NCI-H82 (cell line): ENCODE measurements at places on chromosomes 3 and 15.

DNA sequence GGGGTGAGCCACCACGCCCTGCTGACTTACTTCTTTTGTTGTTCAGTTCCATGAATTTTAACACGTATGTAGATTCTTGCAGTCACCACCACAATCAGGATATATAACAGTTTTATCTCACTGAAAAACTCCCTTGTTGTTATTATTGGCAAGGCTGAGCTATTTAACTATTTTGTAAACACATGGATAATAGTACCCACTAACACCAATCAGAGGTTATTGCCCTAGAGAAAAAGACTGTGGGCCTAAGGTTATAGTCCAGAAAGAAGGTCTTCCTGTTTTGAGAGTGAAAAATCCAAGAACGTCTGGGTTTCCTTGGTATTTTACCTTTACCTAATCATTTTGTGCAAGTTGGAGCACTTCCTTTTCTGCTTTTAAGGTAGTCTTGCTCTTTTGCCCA, 9.5 kb downstream of the ZWILCH start:
- no peak for DNase-seq

GRCh38 chr3:192745150-192745549, 17.8 kb upstream of the FGF12 start:
- DNase-seq = no peak

GRCh38 chr15:40549894-40550293, 14.9 kb downstream of the CCDC32 start:
- no peak for DNase-seq

DNA sequence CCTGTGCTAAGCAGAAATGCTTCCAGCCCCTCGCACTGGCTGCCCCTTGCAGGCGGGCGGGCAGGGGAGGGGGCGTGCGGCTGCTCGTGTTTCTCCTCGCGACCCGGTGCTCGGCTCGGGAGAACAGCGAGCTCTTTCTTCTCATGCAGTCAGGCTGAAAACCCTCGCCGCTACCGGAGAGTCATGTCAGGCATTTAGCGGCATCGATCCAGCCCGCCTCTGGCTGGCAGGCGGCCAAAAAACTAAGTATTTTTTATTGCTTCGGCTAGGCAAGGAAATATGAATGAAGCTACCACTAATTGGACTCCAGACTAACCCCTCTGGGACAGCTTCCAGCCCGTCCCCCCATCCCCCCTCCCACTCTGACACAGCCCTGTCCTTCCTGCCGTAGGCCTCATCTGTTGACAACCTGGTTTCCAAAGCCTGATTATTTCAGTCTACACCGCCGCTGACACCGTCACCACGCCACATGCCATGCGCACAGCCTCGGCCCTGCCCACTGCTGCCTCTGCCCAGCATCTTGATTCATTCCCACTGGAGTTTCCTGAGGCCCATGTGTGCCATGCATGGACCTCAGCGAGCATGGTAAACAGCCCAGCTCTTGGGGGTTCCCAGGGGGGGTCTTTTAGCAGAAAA, 35.3 kb downstream of the TLE3 start:
- DNase-seq = peak; percentile 98

DNA sequence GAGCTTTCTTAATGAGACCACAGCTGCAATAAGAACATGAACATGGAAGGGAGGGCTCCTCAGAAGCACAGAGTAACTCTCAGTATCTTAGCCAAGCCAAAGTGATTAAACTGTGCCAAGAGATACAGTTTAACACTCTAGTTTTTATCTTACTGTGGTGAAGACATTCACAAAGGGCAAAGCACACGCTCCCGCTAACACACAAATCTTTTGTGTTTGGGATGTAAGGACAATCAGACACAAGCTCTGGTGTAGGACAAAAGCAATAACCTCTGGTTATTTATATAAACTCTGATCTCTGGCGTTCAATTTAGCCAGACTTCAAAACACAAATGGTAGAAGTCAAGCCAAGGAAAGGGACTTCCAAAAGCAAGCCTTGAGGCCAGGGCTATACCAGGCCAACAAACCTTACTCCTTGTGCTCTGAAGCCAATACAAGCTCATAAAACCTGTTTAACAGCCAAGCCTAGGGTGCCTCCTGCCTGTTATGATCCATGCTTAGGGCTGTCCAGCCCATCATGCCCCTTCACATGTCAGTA, 27.8 kb downstream of the DPH3 start:
- no peak for DNase-seq

DNA sequence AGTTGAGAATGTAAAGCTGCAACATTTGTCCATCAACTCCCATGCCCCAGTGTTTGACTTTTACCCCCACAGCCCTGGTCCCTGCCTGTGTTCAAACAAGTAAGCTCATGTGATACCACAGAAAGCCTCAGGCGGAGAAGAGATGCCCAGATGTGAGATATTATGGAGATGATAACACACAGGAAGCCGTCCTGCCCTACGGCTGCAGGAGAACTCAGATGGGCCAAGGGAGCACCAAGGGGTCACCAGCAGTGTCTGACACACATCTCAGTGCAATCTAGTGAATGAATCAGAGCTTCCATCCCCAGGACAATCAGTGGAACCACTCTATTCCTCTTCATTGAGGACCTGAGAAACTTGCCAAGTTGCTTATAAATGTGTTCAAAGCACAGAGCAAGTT, 14.0 kb upstream of the SPINK8 start:
- no peak for DNase-seq

DNA sequence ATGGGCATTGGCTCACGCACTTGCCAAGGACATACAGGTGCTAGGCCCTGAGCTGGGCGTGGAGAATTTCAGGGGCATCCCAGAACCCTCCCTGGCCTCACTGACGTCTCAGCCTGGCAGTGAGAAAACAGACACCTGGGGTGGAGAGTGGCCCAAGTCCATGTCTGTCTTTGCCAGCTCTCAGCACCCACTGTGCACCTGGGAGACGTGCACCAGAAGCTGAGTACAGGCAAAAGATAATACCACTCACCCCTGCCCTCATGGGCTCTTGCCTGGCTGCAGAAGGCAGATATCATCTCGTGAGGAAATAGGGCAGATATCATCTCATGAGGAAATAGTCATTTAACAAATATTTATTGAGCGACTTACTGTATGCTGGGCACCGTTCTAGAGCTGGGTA, 8.0 kb downstream of the LOXL1 start:
- DNase-seq = no peak

GRCh38 chr3:134378384-134378783, 4.1 kb upstream of the AMOTL2 start:
- peak; percentile 62 for DNase-seq

- DNase-seq = peak; percentile 98
Measured at GRCh38 chr3:108404368-108404767, 106.0 kb downstream of the MYH15 start.

DNA sequence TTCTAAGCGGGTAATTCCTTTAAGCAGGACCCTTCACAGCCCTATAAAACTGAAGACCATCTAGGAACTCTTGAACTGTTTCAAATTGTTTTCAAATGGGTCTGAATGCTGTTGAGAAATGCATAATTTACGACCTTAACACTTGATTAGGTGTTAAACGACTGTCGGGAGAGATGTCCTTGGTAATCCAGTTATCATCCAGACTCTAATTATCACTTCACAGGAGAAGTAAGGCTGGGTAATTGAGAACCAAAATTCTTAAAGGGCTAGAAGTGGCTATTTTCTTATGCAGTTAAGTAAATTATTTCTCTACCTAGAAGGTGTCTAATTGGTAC, 276.7 kb upstream of the TBC1D5 start:
- peak; percentile 85 for DNase-seq

- peak; percentile 5 for DNase-seq
Measured at GRCh38 chr3:45499529-45499928, 95.0 kb upstream of the LIMD1 start.

DNA sequence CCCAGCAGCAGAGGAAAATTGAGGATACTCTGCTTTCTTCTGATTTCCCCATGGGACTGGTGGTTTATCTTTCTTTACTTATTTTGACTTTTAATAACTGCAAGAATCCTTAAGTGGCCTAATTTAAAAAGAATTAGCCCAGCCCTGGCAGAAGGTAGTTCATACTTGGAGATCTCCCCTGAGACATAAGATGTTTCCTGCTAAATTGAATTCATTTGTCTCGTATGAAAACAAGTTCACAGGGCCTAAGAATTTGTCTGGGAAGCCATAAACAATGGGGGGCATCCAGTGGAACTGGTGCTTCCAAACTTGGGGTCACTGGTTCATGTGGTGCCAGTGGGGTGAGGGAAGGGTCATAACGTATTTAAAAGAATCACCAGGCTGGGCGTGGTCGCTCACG, 283.1 kb upstream of the RASGRP1 start:
- no peak for DNase-seq

DNA sequence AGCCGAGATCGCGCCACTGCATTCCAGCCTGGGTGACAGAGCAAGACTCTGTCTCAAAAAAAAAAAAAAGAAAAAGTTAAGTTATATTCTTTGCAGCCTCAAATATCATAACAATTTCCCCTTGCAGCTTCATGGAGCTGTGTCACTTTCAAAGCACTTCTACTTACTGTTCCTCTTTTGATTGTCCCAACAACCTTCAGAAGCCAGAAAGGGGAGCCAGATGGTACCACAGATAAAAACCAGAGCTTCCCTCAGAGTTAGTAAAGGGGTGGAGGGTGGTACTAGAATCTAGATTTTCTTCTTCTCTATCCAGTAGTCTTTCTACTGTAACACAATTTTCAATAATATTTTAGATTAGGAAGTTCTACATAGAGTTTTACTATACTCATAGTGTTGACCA, 188.8 kb downstream of the TAFA4 start:
- no peak for DNase-seq

DNA sequence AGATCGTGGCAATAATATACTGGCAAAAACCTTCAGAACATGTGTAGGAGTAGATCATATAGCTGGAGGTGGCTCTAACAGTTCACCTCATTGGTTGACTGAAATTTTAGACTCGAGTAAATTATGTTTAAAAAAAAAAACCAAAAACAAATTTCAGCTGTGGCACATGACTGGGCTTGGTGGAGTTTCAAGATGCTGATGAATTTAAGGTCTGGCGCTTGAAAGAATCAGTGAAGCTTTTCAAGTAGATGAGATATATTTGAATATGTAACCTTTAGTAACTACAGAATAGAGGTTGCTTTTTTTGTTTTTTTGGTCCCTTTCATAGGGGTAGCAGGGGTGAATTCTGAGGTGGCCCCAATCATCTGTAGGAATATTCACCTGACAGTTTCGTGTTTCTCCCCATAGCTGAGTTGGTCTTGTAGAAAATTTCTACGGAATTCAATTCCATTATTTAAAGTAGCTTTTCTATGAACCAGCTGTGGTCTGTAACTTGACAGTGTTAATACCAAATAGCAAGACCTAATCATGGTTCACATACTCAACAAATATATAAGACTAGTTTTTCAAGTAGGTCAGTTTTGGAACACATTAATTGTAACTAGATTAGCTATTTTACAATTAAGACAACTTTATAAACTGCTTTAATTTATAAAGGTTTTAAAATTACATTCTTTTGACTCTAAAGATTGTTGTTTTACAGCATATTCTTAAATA, 65.6 kb downstream of the MAP4 start:
- DNase-seq = no peak

GRCh38 chr3:55660642-55661041, 173.5 kb upstream of the WNT5A start:
- no peak for DNase-seq

- no peak for DNase-seq
Measured at GRCh38 chr15:67955252-67955651, 98.9 kb upstream of the PIAS1 start.

GRCh38 chr3:39383881-39384664, 903 bp downstream of the SLC25A38 start:
- no peak for DNase-seq

DNA sequence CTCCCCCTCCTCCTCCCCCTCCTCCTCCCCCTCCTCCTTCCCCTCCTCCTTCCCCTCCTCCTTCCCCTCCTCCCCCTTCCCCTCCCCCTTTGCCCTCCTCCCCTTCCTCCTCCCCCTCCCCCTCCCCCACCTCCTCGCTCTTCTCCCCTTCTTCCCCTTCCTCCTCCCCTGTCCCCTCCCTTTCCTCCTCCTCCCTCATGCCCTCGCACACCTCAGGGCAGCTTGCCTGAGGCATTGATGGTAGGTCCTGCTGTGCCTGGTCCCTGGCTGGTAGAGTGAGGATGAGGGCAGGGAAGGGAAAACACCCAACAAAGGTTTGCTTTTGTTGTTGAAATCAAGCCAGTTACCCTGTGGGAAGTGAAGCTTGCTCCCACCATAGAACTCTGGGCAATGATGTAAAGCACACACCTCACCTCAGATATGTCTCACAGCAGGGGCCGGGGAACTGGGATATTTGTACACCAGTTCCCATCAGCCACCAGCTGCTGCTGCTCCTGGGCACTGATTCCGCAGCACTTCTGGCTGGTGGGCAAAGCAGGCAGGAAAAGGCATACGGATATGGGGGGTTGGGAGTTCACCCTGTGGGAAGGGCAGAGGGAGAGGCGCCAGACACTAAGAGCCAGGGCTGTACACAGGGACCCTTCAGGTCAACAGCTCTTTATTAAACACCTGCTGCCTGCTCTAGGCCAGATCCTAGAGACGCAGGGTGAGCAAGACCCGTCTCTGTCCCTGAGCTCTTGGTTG, 13.8 kb downstream of the ISG20 start:
- DNase-seq = no peak

GRCh38 chr15:31585240-31585639, 258.6 kb downstream of the KLF13 start:
- no peak for DNase-seq

DNA sequence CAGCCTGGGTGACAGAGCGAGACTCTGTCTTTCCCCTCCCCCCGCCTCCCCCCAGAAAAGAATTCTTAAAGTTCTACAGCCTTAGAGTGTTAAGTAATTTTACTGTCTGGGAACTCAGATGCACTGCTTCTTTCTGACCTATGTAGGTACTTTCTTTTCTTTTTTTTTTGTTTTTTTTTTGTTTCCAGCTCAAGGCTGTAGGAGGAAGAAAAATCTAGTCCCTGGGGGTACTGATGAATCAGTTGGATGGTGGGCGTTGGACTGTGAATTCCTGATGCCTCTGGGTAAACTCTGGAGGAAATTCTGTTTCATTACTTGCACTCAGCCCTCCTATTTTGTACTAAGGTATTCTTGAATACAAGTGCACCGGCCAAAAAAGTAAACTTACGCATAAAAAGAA, 10.8 kb downstream of the GHRL start:
- no peak for DNase-seq
